ENCODE measurements at places on chromosomes 2 and 18.

DNA sequence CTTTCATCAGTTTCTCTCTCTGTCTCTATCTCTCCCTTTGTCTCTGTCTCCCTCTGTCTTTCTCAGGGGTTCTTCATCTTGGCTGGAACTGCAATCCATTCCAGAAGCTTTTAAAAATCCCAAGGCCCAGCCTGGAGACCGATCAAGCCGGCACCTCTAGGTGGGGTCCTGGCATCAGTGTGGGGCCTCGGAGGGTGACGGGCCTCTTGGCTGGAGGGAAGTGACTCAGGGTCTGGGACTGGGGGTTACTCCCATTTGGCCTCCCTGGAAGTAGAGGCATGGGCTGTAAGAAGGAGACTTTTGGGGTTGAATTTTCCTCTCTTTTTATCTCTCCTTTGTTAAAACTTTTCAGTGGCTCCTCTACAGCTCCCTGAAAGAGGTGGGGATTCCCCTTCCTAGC is 52.8 kb upstream of the OTOF start:
- DNase-seq: no peak

DNA sequence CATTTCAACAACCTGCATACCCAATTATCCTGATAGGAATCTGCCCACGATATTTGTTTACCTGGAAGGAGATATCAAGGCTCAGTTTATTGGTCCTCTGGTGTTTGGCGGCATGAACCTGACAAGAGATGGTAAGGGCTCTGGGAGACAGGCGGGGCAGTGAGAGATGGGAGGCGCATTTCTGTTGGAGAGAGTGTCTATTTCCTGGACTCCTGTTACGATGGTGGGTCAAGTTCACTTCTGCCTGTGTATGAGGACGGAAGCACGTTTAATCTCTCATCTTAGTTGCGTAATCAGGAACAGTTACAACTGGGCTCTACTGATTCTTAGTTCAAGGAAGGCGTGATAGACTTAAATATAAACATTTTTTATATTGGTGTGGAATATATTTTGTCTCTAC is 8.9 kb downstream of the PDCL3 start:
- DNase-seq: no peak

DNA sequence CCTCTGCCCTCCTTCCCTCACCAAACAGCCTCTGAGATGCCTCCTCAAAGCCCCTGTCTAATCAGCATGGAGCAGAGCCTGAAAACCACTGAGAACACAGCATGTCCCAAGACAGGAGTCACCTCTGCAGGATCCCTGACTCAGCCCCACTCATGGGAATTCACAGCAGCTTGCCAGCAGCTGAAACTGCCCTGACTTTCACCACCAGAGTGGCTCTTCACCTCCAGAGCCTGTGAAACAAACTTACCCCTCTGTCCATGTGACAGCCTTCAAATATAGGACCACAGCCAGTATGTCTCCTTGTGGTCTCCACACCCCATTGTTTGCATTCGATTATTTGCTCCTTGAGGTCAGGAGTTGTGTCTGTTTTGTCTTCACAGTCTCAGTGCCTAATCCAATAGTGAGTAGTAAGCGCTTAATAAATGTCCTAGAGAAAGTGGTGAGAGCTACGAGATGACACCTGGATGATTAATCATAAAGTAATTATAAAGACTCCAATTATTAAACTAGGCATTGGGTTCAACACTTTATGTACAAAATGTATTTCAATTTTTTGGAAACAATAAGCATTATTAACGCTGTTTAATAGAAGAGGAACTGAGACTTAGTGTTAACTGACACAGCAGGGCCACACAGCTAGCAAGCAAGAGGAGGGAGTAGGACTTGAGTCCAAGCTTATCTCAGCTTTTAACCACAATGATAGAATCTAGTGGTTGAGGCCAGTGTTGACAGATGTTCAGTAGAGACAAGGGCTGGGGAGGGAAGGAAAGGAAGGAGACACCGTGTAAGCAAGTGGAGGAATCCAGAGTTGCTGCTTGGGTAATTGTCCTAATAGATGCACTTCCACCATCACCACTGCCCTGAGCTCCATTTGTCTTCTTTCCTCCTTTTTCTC is 358.7 kb upstream of the TNP1 start:
- DNase-seq: no peak

- no peak for DNase-seq
Measured at GRCh38 chr2:86330001-86330400, 7.4 kb downstream of the REEP1 start.

DNA sequence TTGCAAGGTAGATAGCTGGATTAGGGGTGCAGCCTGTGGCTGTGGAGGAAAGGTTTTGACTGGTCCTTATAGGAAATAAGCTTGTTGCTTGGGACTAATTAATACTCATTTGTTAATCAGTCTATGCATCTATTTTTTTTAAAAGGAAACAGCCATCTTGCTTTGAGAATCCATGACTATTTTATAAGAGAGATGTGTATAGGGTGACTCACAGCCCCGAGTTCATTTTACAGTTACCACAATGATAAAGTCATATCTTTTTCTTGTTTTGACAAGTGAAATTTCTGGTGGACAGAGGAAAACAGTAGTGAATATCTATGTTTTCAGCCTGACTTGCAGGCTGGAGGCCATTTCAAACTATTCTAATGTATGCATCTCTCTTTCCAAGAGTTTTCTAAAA is 193.5 kb upstream of the CCDC68 start:
- DNase-seq: no peak

DNA sequence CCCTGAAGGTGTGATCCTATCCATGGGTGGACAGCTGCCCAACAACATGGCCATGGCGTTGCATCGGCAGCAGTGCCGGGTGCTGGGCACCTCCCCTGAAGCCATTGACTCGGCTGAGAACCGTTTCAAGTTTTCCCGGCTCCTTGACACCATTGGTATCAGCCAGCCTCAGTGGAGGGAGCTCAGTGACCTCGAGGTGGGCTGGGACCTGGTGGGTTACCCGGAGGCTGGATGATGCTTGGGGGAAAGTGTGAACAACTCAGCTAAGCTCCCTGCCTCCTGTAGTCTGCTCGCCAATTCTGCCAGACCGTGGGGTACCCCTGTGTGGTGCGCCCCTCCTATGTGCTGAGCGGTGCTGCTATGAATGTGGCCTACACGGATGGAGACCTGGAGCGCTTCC is 16.2 kb downstream of the CAD start:
- no peak for DNase-seq

DNA sequence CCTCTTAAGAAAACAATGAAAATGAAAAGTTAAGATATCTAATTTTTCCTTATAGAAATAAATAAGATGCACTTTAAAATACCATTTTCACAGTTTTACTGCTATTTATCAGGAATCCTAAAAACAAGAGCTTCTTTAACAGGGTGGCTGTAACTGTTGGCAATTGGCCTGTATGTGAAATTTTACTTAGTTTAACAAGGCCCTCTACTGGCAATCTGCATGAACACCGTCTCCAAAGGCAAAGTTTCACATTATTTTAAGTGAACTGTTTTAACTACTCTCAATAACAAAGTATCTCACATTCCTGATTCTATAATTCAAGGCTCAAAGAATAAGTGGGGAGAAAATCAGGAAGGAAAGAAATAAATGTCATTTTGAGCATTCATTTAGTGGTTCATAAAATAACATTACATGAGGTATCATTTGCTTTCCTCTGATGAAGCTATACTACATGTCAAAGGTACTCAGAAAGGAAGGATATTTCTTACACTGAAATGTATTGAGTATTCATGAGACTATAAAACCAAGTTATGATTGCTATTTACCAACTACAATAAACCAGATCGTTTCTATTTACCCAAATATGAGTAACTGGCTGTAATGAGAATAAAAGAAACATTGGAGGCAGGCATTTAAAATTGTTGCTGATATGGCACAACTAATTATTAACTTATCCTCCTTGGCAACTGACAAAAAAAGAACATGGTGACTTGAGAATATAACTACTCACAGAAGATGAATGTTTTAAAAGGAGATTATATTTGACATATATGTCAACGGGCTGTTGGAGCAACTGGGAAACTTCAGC is 7.0 kb downstream of the NCKAP5 start:
- peak; percentile 11 for DNase-seq

DNA sequence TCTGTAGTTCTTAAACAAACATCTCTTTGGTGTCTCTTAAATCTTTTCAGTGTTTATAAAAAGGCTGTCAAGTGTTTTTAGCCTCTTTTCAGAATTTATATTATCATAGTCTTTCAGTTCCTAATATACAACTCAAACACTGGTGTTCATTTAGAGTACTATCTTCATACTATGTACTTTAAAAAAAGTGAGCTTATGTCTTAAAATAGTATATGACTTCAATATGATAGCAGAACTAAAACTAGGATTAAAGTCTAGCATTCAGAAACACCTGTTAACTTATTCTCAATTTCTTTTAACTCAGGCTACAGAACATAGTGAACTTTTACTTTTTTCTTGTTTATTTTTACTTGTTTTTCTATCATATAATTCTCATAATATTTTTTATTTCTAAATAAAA is 14.7 kb upstream of the IKZF2 start:
- DNase-seq: no peak

GRCh38 chr2:119730671-119731177 is 29.0 kb upstream of the PTPN4 start:
- no peak for DNase-seq

- no peak for DNase-seq
Measured at GRCh38 chr2:60735496-60736250, 20.4 kb upstream of the PAPOLG start.

DNA sequence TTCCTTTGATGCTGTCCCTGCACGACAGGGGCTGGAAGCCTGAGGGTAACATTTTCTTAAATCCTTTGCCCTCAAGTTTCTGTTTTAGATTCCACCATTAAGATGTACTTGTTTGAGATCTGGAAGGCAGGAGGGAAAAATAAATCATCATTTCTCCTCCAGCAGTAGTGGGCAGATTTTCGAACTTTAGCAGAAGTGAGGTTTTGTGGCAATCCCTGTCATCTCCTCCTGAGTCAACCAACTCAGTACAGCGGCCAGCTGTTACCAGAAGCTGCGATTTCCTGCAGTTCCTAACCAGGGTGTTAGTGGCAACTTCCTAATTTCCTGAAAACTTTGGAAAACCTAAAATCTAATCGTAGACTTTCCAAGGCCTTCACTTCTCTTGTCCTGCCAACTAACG is 517.2 kb upstream of the ACVR2A start:
- no peak for DNase-seq

DNA sequence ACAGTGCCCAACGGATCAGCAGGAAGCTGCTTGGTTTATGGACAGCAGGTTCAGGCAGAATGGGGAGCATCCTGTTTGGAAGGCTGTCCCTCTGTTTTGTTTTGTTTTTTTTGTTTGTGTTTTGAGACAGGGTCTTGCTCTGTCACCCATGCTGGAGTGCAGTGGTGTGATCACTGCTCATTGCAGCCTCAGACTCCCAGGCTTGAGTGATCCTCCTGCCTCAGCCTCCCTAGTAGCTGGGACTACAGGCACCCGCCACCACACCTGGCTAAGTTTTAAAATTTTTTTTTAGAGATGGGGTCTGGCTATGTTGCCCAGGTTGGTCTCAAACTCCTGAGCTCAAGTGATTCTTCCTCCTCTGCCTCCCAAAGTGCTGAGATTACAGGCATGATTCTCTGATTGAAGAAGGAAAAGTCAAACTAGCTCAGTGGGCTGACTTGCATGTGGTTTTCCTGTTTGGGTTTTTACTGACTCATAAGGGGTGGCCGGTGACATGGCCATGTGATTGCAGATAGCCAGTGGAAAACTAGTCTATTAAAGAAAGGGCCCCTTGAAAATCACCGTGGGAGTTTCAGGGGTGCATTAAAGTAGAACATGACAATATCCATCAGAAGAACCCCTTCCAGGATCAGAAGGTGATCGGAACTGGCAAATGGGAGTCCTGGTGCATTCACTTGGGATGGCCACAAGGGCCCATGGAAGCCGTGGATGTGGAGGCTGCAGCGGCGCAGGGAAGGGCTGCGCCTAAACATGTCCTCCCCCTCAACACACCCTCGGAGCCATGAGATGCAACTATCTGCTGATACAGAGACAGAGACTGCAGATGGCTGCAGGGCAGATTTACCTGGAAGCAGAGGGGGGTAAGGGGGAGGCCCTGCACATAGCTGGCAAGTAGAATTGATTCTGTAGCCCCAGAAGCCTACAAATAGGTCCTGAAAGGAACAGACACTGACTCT is 26.5 kb downstream of the AQP12B start:
- no peak for DNase-seq

DNA sequence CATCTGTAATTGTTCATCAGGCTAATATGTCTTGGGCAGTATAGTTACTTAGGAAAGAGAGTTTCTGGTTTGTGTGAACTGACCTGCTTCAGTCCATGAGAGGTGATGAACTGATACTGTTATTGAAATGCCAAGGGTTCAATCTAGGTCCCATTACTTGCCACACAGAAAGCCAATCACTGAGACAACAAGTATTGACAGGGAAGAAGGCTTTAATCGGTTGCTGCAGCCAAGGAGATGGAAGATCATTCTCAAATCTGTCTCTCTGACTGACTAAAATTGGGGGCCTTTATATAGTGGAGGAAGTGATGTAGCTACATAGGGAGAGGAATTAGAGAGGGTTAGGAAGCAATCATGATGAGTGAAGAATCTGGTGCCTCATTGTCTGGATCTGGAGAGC is 19.9 kb upstream of the FAM98A start:
- no peak for DNase-seq

DNA sequence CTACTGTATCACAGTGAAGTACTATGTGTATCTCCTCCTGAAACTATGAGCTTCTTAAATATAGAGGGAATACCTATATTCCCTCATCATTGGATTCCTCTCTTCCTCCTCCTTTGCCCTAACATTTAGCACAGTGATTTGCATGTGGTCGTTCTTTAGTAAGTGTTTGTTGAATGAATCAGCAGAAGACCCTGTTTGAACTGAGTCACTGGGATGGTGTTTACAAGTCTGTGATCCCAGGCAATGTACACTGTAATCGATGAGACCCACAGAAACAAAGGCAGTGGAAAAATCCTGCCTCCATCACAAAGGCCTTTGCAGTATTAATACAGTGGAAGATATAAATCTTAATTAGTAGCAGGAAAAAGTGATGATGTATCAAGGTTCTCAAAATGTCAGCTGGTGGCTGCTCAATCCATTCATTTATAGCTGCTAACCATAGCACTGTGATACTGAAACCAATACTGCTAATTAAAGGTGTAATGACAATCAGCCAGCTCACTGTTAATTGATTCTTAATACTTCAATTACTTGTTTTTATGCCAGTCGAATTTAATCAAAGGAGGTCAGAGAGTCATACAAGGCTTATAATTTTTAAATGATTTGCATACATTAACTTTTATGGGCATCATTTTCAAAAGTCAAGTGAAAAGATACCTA is 20.8 kb upstream of the MYO3B start:
- no peak for DNase-seq

GRCh38 chr2:6917761-6918421 is 679 bp downstream of the RNF144A start:
- no peak for DNase-seq

- DNase-seq: no peak
Measured at GRCh38 chr2:238776003-238776760, 71.7 kb upstream of the TWIST2 start.

GRCh38 chr2:234457421-234457820 is 39.5 kb downstream of the ARL4C start:
- no peak for DNase-seq
